ENCODE measurements at places on chromosomes 1 and 21.

- no peak for DNase-seq
Observed at GRCh38 chr1:217747156-217747769, 116.1 kb downstream of the SPATA17 start.

- DNase-seq: no peak
Observed at GRCh38 chr1:43858324-43858723, 75.3 kb upstream of the ARTN start.

GRCh38 chr1:244183037-244183436 lies 132.0 kb downstream of the ZBTB18 start:
- DNase-seq: no peak

DNA sequence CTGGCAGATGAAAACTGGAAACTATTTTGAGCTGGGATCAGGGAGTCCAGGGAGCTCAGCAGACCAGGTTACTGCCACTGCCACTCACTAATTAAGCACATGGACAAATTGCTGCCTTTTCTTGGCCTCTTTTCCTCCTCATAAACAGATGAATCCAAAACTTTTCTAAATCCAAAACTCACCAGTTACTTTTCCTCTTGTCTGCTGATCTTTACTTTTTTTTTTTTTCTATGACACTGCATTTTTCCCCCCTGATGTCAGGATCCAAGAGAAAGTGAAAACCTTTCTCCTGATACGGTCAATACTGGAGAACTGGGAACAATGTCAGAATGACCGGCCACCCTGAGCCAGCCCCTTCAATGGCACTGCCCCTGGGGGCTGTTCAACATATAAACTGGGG lies 405.8 kb downstream of the DUSP10 start:
- DNase-seq: no peak

- DNase-seq: no peak
Observed at GRCh38 chr1:239107676-239108075, 278.7 kb upstream of the CHRM3 start.

DNA sequence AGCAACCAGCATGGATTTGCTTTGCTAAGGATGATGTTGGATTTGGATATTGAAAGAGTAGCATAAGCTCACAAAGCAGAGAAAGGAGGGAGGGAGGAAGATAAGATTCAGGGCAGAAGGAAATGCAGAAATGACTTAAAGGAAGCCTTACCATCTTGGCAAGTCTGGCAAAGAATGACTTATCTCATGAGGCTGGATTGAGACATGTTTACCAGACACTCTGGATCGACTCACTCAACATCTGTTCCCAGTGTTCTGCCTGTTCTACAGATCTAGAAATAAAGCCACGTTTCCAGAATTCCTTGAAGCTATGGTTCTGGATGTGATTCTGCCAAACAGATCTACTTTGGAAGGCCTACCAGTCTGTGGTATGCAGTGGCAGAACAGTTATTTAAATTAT lies 38.8 kb upstream of the CTBS start:
- DNase-seq: no peak

- DNase-seq: no peak
Observed at GRCh38 chr1:17789926-17790325, 34.8 kb downstream of the ACTL8 start.

GRCh38 chr1:243559575-243560162 lies 290.4 kb downstream of the AKT3 start:
- no peak for DNase-seq

DNA sequence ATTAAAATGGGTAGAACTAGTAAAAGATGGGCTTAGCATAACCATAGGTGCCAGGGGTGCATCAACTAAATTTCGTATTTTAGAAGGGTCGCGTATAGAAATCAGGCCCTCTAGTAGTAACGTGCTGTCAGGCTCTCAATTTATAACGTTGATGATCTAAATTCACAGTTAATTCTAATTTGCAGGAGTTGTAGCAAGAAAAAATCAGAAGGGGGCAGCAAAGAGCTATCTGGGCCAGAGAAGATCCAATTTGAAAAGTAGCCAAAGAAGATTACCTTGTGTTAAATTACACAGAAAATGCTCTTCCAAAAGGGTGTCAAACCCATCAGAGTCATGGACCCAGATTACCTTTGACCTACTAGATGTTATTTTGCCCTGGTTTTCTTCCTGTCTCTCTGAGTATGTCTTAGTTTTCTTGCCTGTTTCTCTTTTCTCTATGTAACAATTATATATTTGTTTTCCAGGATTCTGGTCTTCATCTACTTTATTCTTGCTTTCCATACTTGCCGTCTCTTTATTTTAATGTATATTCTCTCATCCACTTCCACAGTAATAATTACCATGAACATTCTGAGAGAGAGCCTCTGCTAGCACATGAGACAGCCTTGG lies 1030.9 kb downstream of the AMY1C start:
- no peak for DNase-seq

DNA sequence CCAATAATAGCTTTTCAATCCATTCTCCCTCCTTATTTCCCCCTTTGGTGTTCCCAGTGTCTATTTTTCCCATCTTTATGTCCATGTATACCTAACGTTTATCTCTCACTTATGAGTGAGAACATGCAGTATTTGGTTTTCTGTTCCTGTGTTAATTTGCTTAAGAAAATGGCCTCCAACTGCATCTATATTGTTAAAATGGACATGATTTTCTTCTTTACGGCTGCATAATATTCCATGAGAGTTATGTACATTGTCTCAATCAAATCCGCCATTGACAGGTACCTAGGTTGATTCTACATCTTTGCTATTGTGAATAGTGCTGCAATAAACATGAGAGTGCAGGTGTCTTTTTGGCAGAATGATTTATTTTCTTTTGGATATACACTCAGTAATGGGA lies 126.7 kb downstream of the CTH start:
- no peak for DNase-seq

DNA sequence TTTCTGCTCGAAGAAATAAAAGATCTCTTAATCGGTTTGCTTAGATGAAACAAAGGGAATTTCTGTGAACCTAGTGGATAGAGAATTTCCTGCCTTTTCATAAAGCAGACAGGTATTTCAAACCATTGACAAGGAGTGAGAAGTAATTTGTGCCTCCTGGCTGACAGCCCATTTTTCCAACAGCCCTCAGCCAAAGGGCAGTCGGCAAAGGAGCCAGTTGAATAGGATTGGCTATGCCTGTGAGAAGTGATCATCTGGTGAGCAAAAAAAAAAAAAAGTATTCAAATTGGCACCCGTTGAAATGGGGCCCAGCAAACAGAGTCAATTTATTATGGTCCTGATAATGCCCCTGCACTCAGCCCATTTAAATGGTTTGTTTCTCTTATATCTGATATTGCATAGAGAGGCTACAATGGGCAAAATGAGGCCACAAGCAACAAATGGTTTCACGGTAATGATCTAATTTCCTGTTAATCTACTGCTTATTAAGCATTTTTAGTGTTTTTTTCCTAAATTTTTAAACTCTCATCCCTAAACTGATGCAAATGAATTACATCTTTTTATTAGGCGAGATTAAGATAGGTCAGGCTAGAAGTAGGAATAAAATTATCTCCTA lies 477.5 kb downstream of the NUF2 start:
- DNase-seq: no peak

DNA sequence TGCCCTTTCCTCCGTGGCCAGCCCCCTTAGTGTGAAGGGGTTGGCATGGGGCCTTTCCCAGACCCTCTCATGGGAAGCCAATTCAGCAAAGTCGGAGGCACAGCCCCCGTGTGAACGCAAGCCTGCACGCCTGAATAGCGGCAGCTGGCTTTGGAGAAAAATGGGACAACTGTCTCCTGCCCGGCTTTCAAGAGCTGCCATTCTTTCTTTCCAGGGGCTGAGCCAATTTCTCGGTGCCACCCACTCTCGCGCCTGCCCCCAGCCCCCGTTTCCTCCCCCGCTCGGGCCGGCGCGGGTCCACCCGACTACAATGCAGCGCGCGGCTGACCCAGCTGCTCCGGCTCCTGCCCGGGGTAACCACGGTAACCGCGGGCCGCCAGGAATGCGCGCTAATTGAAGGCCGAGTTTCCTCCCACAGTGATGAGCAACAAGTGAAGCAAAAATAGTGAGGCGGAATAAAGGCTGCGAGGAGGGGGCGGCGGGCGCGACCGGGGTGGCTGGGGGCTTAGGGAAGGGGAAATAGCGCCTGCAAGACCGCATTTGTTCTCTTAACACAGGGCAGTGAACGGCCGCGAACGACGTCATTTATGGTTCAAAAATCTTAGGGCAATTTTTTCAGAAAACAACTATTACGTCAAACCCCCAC lies 27.8 kb downstream of the ILDR2 start:
- DNase-seq: no peak

GRCh38 chr1:222876182-222876581 lies 61.3 kb downstream of the DISP1 start:
- DNase-seq: no peak

- DNase-seq: no peak
Observed at GRCh38 chr1:167761400-167761799, 39.6 kb downstream of the MPZL1 start.

DNA sequence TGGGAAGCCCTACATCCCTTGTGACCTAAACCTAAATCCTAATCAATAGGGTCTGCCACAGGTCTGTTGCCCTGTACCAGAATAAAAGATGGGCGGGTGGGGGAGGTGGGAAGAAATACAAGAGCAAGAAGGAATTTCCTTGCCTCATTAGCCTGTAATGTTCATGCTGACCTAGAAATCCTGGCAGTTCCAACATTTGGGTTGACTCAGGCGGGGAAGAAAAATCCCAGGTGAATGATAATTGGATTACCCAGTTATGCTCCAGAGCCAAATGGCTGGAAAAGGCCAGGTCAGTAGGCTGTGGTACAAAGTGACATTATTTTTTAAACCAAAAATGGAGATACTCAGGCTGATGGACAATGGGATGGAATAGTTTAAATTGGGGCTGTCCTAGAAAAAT lies 27.3 kb upstream of the A3GALT2 start:
- DNase-seq: no peak

All from KG1 (cell line).